ENCODE measurements at places on chromosomes 3 and 15. TPM values are rescaled to one million over a fixed set of nuclear protein-coding genes. Genes with fewer than 3 reads are reported as not detected.

CELF6 gene
- total RNA-seq: not detected

SCAMP5 gene
- 43.7 TPM for total RNA-seq

DZIP1L gene
- not detected for total RNA-seq

REC114 gene
- not detected for total RNA-seq

RTP4 gene
- not detected for total RNA-seq

RARRES1 gene
- not detected for total RNA-seq

RHOV gene
- total RNA-seq: 0.63 TPM

TMEM108 gene
- total RNA-seq: not detected

DNA sequence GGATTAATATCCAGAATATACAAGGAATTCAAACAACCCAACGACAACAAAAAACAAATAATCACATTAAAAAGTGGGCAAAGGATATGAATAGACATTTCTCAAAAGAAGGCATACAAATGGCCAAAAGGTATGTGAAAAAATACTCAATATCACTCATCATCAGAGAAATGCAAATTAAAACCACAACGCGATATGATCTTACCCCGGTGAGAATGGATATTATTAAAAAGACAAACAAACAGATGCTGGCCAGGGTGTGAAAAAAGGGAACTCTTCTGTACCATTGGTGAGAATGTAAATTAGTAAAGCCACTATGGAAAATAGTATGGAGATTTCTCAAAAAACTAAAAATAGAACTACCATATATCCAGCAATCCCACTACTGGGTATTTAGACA lies 43.5 kb upstream of the MEF2A start:
- no peak for DNase-seq

- peak; percentile 38 for DNase-seq
These were observed 147.2 kb downstream of the SLCO3A1 start for GRCh38 chr15:92000709-92001108.

GRCh38 chr15:91496754-91497691 lies 356.5 kb upstream of the SLCO3A1 start:
- no peak for DNase-seq

- no peak for DNase-seq
These were observed 9.9 kb downstream of the LOXL1 start for GRCh38 chr15:73936181-73936580.

DNA sequence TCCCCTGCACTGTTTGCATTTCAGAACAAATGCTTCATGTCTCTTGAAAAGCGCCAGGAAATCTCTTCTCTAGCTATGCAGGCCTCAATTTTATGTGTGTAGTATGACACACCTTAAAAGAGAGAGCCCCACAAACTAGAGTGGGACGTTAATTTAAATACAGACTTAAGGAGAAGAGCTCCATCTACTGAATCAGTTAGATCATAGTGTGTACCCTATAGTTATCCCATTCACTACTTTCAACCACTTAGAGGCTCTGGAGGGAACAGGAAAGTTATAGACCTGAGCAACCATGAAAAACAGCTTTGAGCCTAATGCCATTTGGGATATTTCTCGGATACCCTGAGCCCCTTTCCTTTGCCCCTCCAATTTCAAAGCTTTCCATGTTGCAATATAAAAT lies 153.7 kb downstream of the TIGIT start:
- peak; percentile 18 for DNase-seq

DNA sequence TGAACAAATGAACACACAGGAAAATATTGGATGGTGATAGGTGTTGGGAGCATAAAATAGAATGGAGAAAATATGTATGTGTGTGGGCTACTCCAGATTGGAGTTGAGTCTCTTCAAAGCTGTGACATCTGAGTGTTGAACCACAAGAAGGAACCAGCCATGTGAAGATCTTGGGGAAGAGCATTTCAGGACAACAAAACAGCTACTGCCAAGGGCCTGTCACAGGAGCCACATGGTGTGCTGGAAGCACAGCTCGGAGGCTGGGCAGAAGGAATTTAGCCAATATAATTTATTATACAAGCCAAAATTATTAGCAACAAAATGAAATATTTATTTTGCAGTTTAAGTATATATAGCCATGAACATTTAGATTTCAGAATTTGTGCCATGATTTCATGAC lies 108.3 kb upstream of the FGF7 start:
- no peak for DNase-seq

DNA sequence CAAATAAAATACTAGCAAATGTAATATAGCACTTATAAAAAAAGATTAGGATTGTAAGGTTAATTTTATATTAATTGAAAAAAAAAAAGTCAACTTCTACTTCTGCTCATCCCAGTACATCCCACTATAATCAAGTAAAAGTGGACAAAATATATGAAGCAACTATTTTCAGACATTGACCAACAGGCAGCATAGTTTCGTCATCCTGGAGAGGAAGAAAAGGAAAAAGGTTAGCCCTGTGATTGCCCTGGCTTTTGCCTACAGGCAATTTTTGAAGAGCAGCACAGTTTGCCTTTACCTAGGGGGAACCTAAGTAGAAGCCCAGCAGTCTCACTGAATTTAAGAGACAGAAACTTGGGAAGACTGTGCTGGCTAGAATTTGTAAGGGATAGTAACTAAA lies 52.2 kb upstream of the ACTC1 start:
- no peak for DNase-seq

GRCh38 chr3:140468407-140468806 lies 209.5 kb upstream of the TRIM42 start:
- DNase-seq: no peak

- no peak for DNase-seq
These were observed 4.1 kb upstream of the ECT2 start for GRCh38 chr3:172746475-172746874.

GRCh38 chr3:36892457-36893136 lies 52.3 kb downstream of the TRANK1 start:
- DNase-seq: no peak

Data from OCI-LY7 (cell line).